ENCODE measurements at places on chromosomes 7 and 10.

DNA sequence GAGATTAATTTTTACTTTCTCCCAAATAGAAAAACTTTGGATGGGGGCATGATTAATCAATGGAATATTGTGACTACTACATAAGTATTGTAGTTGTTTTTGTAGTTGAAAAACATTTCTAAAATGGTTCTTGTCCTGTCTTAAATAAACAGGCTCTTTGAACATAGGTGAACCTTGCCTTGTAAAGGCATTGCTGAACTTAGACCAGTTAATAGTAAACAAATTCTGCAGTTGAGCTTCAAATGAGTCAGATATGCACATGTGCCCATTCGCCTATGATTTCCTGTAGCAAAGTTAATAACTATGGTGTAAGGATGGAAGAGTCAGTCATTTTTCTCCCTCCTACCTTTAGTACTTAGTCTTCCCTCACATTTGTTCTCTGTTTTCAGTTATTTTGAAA lies 22.6 kb downstream of the CUTC start:
- DNase-seq, result no peak

- DNase-seq, result no peak
Observed at GRCh38 chr10:118569241-118569881, 26.1 kb downstream of the PRLHR start.

DNA sequence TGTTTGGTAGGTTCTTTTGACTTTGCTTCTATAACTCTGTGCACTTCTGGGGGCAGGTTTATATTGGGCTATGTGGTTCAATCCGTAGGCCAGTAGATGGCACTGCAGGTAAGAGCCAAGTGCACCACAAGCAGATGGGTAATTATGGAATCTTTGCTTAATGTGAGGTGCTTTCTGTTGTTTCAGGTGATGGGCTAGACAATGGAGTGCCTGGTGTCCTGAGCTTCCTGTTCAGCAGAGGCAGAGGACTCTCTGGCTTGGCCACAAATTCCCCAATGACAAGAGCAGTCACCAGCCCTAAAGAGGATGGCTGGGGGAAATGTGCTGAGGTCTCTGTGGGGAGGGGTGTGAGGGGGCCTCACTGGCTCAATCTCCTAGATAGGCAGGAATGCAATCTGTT lies 455.0 kb downstream of the CCSER2 start:
- DNase-seq, result no peak

- no peak for DNase-seq
Observed at GRCh38 chr10:16519908-16520861, 1.5 kb downstream of the C1QL3 start.

GRCh38 chr10:85667638-85668233 lies 698.9 kb downstream of the GRID1 start:
- DNase-seq, result no peak

- DNase-seq, result no peak
Observed at GRCh38 chr7:142152076-142152475, 40.6 kb downstream of the MGAM2 start.

- no peak for DNase-seq
Observed at GRCh38 chr10:129398711-129399141, 68.3 kb upstream of the MGMT start.

DNA sequence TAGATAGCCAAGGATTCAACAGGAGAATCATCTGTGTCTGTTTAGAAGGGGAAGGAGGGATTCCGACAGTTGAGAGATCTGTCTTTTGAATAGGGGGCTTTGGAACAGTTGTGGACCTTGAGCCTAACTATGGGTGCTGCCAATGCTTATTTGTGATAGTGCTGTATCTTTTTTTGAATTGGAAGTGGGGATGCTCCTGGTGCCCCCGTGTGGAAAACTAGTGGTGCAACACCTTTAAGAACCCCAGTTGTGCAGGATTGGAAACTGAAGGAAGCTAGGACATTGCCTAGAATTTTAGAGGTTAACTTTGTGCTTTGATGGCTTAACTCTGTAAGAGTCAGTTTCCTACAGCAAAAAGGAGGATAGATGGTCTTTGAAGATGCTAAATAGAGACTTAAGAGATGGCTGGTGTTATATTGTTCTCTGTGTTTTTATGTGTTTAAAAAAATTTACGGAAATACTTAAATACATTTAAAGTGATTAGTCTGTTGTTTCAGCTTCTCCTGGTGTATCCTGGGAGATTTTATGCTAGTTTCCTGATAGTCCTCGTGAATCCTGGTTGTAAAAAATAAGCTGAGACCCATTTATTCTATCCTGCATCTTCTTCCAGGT lies 69.3 kb downstream of the AP3M1 start:
- peak; percentile 58 for DNase-seq

Measured in CD4-positive, alpha-beta T cell treated with Interleukin-12 subunit alpha and Interleukin-12 subunit beta, for 1 hour (primary cell).